G401 (cell line): ENCODE measurements at places on chromosomes 2 and 18.

DNA sequence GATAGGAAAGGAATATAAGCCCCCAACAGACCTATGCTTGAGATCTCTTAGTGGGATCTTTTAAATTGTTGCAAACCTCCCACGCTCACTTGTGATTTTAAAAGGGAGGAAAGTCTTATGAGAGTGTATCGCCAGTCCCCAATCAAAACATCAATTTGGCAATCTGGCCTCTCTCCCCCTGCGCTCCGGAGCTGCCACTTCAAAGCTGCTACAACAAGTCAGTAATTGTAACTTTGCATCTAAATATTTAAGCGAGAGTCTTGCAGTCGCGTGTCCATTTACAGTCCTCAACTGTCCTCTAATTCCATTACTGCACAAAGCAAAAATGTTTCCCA lies 8.4 kb downstream of the PAX3 start:
- no peak for DNase-seq

DNA sequence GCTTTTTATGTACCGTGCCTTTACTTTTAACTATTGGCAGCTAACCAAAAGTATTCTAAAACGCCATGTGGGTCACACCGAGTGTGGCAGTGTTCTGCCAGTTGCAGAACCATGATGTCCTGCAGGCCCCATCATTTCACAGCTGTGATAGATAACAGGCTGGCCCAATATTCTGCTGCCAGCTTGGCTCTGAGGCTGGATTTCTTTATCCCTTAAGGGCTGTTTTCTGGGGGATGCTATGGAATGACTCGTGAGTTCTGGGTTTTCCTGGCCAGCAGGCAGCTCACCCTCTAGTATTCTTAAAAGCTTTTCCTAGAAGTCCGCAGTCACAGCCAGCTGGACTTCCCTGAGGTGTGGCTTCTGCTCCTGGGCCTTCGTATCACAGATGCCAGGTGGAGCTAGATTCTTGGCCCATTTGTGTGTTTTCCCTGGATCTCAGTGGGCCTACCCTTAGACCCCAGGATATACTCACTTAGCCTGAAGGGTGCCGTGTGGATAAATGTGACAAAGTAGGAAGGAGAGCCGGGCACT lies 41.0 kb downstream of the FHOD3 start:
- DNase-seq, result no peak

DNA sequence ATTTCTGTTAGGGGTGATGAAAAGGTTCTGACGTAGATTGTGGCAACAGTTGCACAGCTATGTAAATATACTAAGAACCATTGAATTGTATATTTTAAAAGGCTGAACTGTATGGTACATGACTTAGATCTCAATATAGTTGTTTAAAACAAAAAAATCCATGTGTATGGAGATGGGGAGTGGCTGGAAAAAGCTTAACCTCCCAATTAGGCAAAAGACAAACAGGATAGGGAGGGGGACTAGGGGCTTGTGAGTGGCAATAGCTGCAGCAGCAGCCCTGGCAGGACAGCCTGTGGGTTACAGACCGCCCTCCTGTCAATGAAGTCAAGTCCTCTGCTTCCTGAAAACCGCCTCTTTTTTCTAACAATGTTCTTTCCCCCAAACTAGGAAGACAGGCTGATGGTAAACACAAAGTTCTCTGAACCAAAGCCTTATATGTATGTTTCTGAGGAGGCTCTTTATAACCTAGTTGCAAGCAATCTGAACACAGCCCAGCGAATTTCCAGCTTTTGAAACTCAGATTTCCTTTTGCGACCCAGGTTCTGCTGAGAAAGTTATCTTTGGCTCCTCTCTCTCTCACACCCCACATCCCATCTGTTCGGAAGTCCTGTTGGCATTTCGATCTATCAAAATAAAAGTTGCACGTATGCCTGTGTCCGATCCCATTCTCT lies 10.3 kb downstream of the ATP8B1 start:
- DNase-seq, result no peak

DNA sequence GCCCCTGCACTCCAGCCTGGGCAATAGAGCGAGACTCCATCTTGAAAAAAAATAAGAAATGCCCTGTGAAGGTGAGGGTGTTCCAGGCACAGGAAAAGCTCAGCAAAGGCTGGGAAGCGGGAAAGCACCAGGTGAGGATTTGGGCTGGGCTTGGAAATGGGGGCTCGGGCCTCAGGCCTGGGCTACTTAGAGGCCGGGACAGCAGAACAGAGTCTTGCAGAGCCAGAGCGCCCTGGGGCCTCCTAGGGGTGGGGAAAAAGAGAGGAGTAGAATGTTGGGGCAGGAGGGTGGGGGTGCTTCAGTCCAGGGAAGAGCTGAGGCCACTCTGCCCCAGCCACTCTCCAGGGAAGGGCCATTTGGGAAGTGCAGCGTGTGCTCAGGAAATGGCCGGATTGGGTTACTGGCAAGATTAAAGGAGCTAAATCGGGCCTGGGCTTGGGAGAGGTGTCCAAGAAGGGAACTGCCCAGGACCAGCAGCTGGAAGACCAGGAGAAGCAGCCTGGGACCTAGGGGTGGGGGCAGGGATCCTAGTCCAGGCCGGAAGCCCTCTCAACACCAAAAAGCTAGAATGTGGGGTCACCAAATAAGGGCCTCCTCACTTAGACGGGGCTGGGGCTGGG lies 13.8 kb upstream of the DES start:
- no peak for DNase-seq

GRCh38 chr2:230942920-230943896 lies 18.2 kb upstream of the GPR55 start:
- DNase-seq, result no peak

DNA sequence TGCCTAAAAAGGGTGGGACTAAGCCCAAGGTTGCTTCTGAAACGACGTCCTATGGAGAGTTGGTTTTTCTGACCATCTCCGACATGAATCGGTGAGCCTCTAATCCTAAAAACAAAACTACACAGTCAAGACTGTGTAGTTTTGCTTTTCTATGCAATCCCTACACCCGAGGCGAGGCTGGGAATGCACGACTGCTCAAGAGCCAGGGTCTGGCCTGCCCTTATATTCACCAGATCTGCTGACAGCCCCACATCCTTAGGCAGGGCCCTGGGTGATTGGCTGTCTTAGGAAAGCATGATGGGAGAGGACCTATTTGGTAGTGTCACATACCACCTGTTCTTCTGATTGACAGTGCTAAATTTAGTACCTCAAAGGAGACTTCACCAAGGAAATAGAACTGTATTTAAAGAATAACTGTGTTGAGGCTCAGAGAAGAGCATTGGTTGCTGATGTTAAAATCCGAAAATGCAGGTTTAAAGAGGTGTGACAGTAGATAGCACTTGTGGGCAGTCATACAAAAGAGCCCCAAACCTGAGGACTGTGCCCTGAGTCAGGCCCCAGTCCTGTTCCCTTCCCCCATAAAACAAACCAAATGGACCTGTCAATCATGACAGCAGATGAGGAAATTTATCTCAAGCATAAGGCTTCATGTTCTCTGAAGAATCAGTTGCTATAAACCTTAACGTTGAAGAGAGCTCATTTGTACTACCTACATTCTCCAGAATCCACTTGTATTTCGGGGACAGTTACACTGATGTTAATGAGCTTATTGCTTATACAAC lies at the start of gene TTN:
Gene TTN (minus strand): TSS at position 197 of the 782 bp plus-strand sequence. CDS start 2,781 bp downstream, outside the sequence.
- DNase-seq, result no peak

DNA sequence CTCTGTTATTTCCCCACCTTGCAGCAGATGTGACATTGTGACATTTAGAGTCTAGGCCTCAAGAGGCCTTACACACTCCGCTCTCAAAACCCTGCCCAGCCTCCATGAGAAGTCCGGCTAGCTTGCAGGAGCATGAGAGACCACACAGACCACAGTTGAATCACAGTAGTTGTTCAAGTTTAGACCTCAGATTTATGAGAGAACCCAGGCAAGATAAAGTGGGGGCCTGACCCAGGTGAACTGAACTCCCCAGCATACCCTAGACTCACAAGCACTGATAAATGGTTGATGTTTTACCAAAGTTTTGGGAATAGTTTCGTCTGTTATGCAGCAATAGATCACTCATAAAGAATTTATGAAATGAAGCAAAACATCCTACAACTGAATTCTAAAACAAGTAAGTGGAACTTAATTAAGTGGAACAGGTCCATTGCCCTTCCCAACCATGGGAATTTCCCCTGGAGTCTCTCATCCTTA lies 4.7 kb upstream of the STAT1 start:
- no peak for DNase-seq

DNA sequence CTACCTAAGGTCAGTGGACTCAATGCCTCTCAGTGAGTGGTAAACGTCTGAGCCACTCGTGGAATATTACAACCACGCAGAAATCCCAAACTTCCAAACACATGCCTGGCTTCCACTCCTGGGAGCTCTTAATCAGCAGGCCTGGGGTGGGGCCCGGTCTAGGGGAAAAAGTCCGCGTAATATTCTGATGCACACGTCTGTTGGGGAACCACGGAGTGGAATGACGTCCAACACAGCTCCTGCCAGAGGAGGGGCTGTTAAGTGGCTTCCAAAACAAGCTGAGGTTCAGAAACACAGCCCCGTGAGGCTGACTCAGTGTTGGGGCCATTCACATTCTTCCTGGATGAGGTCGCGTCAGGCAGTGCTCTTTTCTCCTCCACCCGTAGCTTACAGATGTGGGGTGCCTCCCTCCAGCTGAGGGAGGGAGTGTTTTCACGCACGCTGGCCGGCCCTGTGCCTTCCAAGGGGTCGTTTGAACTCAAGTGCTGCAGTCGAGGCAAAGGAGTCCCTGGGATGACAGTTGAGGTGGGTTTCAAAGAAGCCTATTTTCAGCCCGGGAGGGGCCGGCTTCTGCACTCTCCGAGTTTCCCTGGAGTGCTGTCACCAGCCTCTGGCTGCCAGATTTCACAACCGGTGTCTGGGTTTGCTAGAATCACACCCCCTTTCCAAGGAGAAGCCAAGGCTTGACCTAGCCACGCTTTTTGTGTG lies 73.1 kb downstream of the ACKR3 start:
- no peak for DNase-seq

- DNase-seq, result no peak
These were observed 2072.6 kb upstream of the CELF4 start for GRCh38 chr18:39638224-39638623.

DNA sequence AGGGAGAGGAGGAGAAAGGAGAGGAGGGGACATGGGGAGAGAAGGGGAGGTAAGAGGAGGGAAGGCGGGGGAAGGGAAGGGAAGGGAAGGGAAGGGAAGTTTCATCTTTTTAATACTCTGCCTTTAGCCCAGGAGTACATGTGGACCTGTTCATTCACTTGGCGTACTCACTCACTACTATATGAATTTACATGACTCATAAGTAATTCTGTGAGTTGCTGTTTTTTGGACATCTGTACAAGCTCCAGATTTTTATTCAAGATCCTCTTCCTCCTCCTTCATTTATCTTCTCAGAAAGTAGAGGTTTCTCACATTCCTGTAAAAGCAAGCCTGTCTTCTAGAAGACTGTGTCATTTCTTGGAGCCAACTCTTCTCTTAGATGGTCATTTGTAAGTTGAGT lies 84.6 kb downstream of the RDH14 start:
- DNase-seq, result no peak

- DNase-seq, result no peak
These were observed 69.2 kb downstream of the DGKD start for GRCh38 chr2:233423552-233423860.

- DNase-seq, result no peak
These were observed 5.5 kb upstream of the MGAT4A start for GRCh38 chr2:98736464-98736889.

DNA sequence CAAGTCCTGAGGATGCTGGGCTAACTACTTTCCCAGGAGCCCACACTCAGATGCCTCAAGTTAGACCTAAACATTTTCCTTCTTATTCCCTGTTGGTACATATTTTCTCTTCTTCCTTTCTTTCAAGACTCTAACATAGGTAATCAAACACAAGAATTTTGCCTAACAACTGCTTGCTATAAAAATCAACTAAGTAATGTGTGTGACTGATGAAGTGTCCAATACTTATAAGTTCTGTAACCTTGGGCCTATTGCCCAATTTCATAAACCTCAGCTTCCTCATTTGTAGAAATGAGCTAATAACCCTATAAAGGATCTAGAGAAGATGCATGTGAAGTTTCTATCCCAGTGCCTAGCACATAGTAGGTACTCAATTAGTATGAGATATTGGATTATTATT lies 31.6 kb upstream of the PIK3C3 start:
- no peak for DNase-seq

GRCh38 chr2:162060532-162060931 lies 13.5 kb downstream of the DPP4 start:
- DNase-seq, result no peak

GRCh38 chr18:43271593-43272432 lies 5.5 kb downstream of the SYT4 start:
- peak; percentile 75 for DNase-seq

DNA sequence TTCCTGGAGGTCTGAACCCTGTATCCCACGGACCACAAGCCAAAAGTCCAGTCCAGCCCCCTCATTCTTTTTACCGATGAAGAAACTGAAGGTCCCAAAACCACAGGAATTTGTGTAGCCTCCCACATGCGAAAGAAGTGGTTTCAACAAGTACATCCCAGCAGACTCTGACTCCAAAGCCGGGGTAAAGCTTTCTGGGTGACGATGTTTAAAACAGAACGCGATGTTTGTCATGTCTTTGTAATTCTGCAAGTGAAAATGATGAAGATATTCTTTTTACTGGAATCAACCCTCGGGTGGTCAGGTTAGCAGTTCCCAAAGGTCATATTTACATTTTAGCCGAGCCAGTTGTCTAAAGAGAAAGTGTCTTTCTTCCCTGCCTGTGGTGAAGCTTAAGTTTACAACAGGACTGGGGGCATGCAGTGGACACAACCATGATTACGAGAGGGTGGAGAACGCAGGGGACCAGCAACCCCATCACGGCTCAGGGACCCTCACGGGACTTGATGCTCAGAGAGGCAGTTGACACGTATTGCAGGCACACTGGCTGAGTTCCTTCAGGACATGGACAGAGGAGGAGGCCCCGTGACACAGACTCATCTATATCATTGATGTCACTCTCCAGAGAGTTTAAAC lies 17.8 kb upstream of the TMEM131 start:
- no peak for DNase-seq

DNA sequence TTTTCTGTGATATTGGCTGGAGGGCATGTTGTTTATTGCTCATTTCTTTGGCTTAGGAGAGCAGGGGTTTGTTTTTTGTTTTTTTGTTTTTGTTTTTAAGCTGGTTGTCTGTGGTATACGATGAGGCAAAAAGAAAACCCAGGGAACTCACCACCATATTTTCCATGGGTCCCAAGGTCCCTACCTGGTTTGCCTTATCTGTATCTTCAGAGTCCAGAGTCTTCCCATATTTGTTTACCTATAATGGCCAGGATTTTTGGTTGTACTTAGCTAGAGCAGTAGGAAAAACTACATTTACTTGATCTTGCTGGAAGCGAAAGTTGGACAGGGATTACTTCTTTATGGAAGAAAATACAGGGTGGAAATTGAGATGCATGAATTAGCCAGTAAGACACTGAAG lies 9.5 kb downstream of the LCLAT1 start:
- no peak for DNase-seq

GRCh38 chr2:113248997-113249770 lies 29.5 kb downstream of the PAX8 start:
- peak; percentile 39 for DNase-seq
